ENCODE measurements at places on chromosomes 5 and 9. TPM values are rescaled to one million over a fixed set of nuclear protein-coding genes. Genes with fewer than 3 reads are reported as not detected.

VDAC1 gene
- 143 TPM for total RNA-seq

PCAT7 gene
- 10.2 TPM for total RNA-seq

FCHO2 gene
- 22.5 TPM for total RNA-seq

FOXD4L5 gene
- total RNA-seq = 0.51 TPM

DAB2 gene
- total RNA-seq = 82.7 TPM

SPINK7 gene
- total RNA-seq = not detected

OTULINL gene
- 4.3 TPM for total RNA-seq

TAS2R1 gene
- total RNA-seq = 1.6 TPM

RC3H2 gene
- total RNA-seq = 74.4 TPM

ANGPTL2 gene
- total RNA-seq = 39.0 TPM

PLCXD3 gene
- not detected for total RNA-seq

All from chondrocyte (in vitro differentiated cells).